ENCODE measurements at places on chromosomes 7 and 10.

DNA sequence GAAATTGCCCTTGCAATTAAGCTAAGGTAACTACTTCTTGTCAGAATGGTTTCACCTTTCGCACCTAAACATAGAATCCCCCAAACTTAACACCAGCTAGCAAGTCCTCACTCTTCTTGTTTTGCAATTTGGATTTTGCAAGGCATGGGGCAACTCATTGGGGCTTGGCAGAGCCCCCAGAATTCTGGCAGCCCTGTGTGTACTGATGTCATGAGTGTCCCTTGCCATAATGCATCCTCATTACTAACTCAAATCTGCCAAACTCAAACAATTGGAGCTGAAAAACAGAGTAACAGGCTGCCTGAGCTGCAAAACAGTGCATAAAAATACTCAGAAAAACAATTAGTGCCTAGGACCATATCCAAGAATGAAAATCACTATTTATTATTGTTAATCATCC is 7.9 kb upstream of the XPNPEP1 start:
- DNase-seq = no peak

DNA sequence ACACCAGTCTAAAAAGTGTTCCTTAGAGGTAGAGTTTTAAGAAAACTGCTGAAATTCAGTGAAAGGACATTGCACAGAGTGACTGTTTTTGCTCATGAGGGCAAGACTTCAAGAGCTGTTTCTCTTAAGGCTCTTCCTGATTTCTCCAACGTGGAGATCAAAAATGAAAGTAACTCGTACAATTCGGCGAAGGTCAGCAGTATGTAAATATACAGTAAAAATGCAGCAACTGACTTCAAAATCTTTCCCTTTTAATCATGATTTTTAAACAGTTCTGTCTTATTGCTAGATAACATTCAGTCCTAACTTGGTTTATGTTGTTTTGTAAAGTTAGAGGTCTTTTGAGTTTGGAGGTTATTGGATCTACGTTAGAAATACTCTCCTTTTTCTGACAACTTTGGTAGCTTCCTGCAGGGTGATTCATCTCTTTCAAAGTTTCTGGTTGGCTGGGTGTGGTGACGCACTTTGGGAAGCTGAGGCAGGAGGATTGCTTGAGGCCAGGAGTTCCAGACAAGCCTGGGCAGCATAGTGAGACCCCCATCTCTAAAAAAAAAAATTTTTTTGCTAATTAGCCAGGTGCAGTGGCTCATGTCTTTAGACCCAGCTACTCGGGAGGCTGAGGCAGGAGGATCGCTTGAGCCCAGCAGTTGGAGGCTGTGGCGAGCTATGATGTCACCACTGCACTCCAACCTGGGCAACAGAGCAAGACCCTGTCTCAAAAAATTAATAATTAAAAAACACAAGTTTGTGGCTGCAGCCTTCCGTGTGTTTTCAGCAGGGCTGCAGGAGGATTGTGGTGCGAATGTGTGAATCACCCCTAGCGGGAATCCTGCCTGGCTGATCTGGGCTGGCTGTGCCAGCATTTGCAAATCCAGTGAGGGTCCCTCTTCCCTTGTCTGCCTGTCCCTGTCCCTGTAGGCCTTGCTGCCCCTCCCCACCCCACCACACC is 29.2 kb upstream of the AP5Z1 start:
- DNase-seq = no peak

DNA sequence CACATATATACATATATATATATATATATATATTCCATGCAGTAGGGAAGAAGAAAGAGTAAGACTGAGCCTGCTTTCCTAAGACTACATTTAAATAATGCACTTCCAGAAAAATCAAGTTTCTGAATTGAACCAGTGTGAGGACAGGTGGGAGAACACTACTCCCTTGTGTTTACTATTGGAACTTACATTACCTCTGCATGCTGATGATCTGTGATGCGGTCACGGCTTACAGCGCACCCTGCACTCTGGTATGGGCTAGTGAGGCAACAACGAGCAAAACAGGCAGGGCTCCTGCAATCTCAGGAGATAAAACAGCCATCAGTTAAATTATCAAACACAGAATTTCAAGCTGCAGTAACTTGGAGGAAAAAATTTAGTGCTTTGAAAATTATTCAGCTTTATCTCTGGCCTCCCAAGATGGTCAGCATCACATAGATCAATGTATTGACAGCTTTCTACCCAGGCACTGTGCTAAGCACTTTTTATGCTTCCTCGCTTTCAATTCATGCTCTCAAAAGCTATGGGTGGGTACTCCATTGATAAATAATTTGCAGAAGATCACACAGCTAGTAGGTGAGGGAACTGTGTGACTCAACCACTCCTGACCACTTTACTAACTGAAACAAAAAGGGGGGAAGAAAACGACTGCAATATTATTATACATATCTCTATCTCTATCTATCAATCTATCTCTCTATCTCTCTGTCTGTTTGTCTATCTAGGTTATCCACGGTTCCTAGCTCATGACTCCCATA is 20.5 kb upstream of the SLC16A12 start:
- DNase-seq = no peak

DNA sequence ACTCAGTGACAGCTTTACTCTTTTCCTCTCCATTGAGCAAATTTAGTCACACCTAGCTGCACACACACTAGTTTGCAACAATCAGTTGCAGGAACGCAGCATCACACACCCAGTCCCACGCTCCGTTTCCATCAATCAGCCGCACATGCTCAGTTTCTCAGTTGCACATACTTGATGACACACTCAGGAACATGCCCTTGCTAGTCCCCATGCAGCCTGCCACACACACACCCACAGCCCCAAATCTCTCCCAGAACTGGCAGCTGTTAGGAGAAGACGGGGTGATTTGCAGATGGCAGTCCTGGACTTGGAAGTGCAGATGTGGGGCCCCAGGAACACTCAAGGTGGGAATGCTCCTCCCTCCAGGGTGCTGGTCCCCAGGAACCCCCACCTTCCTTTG is 7.7 kb downstream of the LBX1 start:
- DNase-seq = no peak

DNA sequence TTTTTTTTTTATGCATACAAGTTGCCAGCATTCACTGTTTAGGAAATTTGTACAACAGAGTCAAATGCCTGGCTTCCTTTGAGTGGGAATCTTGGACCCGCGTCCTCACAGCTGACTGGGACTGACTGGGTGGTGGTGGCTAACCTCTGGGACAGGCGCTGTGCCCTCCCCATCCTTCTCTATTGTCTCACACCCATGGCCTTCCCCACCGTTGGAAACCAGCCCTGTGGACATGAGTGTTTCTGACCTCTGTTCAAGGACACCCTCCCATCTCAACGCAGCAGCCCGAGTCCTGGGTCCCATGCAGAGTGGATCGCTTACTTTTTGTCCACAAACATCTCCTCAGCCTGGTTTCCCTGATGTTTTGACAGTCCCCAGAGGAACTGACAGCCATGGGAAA is 125.1 kb upstream of the PPIF start:
- DNase-seq = no peak

DNA sequence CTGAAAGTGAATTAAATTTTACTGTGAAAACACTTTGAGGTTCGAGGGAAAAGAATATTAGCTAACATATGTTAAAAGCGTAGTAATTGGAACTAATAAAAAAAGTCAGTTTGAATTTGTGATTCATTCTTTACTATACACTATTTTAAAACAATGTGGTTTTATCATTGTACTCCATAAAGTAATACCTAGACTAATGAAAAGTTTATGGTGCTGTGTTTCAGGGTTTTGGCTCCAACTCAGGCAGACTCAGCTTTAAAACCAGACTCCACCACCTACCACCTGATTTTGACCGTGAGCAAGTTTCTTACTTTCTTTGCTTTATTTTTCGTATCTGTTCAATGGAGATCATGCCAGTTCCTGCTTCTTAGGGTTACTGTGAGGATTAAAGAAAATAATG is 9.2 kb upstream of the PRTFDC1 start:
- no peak for DNase-seq

DNA sequence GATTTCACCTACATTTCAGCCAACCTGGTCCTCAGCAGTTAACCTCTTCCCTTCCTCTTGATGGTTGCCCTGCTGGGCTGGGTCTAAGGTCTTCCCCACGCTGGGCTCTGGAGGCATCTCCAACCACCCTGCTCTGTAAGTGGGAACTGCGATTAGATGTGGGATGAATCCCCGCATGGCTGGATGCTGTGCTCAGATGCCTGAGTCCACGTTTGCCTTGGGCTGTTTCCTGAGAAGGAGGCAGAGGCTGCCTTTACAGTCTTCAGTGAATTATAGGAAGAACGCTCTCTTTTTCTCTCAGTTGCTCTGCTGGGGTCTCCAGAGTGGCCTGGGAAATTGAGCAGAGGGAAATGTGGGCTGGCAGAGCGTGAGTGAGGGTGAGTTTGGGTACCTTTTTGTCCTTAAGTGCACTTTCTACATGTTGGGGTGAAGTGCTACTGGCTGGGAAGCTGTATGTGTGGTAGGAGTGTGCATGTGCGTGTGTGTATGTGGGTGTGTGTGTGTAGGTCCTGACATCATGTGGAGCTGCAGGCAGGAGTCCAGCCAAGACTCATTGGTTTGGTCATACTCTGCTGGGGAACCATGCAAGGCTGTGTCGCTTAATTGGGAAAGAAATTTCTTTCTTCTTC is 1.5 kb downstream of the GIMAP8 start:
- no peak for DNase-seq

DNA sequence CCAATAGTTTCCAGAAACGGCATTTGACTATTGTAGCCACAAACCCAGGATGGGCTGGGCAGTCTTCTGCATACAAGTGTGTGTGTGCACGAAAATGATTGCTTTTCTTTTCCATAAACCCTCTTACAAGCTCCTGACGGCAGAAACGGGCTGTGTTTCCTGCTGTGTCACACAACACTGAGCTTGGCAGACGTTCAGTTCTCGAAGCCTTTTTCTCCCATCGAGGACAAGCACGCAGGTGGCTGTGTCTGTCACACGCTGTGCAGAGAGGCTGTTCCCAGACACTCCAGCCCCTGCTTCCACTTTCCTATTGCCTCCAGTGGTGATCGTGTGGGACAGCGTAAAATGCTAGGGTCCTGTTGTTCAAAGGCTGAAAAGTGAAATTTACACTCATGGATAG is 32.1 kb downstream of the RBAK start:
- DNase-seq = no peak

- no peak for DNase-seq
Observed at GRCh38 chr10:6567884-6568283, 12.2 kb downstream of the PRKCQ start.

- no peak for DNase-seq
Observed at GRCh38 chr10:117884093-117884492, 162.6 kb downstream of the RAB11FIP2 start.

DNA sequence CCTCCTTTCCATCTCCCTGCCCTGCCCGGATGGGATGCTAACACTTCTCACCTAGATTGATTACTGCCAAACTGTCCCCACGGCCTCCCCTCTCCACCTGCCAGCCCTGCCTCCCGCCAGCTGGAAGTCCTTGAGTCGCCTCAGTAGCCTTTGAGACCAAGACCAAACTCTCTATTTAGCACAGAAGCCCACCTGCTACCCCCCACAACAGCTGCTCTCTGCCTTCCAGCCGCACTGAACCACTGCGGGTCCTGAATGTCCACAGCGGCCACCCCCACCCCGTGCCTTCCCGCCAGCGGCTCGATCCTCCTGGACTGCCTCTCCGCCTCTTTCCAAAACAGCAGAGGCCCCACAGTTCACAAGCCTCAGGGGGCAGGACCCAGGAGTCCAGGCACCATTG is 39.0 kb downstream of the FKBP6 start:
- no peak for DNase-seq

DNA sequence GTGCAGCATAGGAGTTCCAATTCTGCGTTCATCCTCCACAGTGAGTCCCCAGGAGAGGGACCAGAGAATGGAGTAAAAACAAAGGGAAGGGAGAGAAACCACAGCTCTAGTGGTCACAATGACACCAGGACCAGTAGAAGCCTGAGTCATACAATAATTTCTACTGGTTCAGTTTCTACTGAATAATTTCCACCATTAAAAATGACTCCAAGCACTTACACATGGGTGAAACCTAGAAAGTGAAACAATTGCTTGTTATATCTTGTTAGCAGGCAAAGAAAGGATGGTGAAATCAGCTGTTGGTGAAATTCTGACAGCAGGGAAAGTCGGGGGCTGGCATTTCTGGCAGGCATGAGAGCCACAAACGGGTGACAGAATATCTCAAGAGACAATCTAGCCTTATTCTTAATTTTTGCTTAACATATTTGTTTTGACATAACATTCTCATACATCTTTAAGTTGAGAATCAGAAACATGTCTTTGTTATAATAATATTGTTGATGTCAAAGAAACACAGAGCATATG is 1065.8 kb upstream of the C7orf33 start:
- DNase-seq = no peak

DNA sequence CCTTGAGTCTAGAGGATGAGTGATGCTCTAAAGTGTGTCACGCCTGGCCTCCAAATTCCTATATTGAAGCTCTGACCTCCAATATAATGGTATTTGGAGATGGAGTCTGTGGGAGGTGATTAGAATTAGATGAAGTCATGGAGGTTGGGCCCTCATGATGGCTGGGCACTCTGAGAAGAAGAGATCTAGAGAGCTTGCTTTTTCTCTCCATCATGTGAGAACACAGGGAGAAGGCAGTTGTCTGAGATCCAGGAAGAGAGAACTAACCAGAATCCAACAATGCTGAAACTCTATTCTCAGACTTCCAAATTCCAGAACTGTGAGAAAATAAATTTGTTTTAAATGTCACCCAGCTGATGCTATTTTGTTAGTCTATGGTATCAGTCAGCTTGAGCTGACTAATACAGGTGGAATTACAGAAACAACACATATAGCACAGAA is 15.1 kb downstream of the RNF216 start:
- no peak for DNase-seq

DNA sequence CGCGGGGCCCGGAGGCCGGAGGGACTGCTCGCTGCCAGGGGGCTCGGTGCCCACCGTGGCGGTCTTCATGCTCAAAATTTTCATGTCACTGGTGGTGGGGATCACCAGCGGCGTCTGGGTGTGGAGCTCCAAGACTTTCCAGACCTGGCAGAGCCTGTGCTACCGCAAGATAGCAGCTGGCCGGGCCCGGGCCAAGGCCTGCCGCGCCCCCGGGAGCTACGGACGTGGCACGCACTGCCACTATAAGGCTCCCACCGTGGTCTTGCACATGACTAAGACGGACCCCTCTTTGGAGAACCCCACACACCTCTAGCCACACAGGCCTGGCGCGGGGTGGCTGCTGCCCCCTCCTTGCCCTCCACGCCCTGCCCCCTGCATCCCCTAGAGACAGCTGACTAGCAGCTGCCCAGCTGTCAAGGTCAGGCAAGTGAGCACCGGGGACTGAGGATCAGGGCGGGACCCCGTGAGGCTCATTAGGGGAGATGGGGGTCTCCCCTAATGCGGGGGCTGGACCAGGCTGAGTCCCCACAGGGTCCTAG is 2.0 kb downstream of the FZD9 start:
- DNase-seq = no peak

DNA sequence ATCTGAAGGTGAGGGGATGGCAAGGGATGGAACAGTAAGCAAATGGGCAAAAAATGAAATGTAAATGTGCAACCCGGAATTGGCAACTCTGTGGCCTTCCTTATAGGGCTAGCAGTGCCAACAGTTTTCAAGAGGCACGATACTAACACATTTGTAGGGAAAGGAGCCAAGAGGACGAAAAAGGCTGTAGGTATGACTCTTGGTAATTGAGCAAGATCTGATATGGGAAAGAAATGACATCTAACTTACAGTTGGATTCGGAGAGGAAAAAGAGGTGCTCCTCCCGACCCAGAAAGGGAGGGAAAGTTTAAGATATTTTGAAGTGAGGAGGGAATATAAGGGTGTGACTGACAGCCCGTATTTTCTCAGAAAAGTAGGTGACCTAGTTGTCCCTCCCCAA is 2.1 kb upstream of the CREM start:
- DNase-seq = no peak
